ENCODE measurements at places on chromosomes 7 and 10.
A peak's percentile ranks its signal among the peaks of the same experiment; 100 is the strongest.

DNA sequence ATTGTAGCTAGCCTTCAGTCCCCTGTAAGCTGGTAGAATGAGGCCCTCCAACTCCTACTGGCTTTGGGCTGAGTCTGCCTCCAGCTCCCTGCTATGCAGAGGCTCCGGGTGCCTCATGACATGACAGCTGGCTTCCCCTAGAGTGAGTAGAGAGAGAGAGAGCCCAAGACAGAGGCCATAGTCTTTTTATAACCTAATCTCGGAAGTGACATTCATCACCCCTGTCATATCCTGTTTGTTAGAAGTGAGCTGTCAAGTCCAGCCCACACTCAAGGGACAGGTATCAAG, 53.9 kb upstream of the CTBP2 start:
- DNase-seq = no peak

GRCh38 chr10:30818010-30818660, 188.6 kb upstream of the LYZL2 start:
- DNase-seq = no peak

GRCh38 chr10:110285501-110285900, 19.2 kb downstream of the SMNDC1 start:
- DNase-seq = peak; percentile 55

- peak; percentile 48 for DNase-seq
Measured at GRCh38 chr7:4775848-4776623, 613 bp downstream of the AP5Z1 start.

DNA sequence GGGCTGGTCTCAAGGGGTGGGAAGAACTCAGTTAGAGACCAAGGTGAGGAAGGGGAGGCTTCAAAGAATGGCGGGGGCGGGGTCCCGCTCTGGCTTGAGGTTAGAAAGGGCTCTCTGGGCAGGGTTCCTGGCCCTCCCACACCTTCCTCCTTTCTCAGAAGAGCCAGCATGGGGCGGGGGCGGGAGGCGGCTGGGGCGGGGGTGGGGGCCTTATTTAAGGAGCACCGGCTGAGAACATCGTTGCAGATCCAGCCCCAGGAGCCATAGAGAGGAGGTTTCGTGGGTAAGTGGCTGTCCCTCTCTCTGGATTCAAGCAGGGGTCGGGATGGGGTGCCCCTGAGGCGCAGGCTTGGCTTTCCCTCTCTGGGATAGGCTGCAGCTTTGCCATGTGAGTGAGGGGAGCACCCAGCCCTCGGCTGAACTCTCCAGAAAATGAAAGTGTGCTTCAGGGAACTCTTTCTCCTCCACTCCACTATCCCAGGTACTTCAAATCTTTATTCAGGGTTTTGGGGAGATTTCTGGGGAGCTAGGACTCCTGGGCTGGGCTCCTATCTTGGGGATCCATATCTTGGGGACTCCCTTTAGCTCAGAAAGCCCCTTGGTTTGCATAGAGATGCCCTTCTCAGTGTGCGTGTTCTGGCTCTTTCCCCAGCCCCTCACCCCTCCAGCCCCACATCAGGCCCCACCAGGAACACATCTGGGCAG, 3.3 kb upstream of the CUEDC2 start:
- DNase-seq = no peak

GRCh38 chr7:70569335-70569819, 562.6 kb upstream of the GALNT17 start:
- peak; percentile 96 for DNase-seq

- DNase-seq = no peak
Measured at GRCh38 chr7:26321435-26321834, 29.8 kb downstream of the SNX10 start.

- no peak for DNase-seq
Measured at GRCh38 chr10:82815680-82816079, 940.7 kb downstream of the NRG3 start.

DNA sequence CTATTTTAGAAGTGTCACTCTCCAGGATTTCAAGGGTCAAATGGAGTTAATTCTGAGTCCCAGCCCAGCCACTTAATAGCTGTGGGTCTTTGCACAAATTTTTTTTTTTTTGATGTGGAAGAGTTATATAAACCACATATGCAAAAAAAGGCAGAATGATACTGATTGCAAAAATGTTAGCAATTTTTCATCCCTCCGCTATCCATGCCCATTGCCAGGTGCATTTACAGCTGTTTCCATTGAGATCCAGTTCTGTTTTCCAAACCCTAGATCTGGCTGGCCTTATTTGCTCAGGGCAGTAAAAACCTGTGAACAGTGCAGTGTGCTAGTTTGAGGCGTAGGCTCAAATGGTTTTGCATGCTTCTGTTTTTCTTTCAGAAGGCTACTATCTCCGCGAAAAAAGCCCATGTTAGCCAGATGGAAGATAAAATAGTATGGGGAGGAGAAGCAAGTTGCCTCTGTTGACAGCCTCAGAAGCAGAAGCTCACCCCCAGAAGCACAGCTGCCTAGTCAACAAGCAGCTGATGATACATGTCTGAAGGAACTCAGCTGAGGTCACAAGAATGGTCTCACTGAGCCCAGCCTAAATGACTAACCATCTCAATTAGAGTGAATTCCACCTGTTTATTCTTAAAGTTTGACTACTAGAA, 997 bp upstream of the ZNF138 start:
- no peak for DNase-seq

- DNase-seq = no peak
Measured at GRCh38 chr10:129330211-129330610, 136.8 kb upstream of the MGMT start.

DNA sequence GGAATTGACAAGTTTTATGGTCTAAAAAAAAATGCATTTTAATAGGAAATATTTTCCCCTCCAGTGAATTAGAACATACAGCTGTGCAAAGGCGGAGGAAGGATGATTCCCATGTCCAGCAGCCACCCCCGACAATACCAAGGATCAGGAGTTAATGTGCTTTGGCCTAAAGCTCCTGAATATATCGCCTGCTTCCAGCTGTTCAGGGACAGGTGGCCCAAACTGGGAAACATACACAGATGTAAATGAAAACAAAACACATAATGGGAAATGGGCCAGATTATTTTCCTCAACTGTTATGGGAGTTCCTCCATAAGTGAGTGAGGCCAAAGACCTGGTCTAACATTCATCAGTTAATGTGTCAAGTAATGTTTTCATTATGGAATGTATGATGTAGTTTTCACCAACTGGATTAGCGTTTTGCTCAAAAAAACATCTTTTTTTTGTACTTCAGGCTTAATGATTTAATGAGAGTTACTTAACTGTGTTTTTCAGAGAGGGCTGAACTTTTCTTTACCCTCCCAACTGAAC, 55.1 kb upstream of the LAMB1 start:
- DNase-seq = peak; percentile 83

DNA sequence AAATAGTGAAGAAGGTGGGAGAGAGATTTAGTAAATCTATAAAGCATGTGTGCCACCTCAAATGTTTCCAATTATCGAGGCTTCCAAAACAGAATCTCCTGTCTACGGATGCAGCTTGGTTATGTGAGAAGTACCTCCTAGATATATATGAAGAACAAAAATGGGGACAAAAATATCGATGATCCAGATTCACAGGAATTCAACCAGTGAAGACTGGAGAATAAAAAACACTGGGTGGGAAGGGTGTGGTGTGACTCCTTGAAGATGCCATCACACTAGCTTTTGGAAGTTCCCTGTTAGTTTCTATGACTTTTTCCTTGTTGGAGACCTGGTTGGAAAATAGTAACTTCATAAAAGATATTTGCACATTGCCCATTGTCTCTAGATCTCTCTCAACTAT, 152.4 kb downstream of the LRRC4 start:
- no peak for DNase-seq

GRCh38 chr7:102417105-102417504, 16.3 kb upstream of the ORAI2 start:
- DNase-seq = no peak

GRCh38 chr7:134587750-134588149, 38.8 kb downstream of the AKR1B15 start:
- no peak for DNase-seq

DNA sequence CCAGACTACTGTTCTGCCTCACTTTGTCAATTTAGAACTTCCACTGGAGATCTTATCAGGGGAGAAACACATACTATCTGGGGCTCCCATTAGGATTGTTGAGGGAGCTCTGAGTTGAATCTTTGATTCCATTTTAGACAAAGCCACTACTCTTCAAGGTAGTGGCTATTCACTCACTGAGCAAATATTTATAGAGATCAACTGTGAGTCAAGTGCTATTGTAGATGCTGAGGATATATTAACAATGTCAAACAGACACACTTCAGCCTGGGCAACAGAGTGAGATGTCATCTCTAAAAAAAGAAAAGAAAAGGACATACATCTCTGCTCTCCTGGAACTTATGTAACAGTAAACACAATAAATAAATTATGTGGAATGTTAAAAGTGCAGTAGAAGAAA, 315.3 kb downstream of the PTEN start:
- DNase-seq = no peak

DNA sequence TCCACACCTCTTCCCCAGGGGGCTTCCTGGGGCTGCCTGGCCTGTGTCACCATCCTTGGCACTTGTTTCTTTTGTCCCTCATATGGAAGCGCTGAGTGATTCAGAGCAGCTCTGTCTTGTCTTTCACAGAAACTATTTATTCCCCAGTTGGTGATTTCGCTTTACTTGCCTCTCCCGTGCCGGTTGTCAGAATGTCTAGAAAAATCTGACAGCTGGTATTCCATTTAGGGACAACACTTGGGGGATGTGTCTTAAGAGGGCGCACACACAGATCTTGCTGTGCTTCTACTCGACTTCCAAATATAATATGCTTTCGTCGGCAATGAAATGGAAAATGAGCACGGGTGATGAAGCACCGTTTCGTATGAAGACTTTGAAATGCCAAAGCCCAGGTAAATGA, 611.8 kb downstream of the CALN1 start:
- no peak for DNase-seq

GRCh38 chr7:29968683-29969395, 20.8 kb downstream of the SCRN1 start:
- peak; percentile 41 for DNase-seq

GRCh38 chr10:20877986-20878983, 18.8 kb downstream of the NEBL start:
- DNase-seq = no peak

DNA sequence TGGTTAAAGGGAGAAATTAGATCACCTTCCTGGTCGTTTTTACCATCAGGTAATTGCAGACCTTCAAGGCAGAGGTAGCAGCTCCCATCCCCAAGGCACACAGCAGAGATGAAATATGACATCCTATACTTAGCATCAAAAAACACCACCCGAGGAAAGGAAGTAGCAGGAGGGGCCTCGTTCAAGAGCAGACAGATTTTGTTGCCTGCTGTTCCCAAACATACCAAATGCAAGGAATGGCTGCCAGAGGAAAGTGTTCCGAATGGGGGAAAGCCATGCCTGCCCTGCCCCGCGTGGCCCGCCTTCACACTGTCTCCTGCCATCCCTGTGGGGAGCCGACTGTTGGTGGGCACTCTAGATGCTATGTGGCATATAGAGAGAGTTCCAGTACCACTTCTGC, 18.0 kb downstream of the FKBP6 start:
- DNase-seq = no peak

DNA sequence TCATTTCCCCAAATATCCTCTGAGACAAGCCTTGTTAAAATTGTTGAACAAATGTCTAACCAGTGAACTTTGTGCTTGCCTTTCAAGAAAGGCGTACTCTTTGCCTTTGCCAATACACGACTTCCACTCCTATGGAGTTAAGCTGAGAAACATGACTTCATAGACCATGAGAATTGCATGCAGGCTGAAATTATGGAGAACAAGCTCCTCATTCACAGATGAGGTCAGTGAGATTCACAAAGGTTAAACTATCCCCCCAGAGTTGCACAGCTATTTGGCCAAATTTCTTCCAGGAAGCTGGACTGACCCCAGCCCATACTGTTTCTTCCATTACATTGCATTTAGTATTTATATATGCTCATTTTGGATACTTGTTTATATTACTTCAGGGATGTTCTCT, 221.4 kb upstream of the SEMA3C start:
- no peak for DNase-seq

DNA sequence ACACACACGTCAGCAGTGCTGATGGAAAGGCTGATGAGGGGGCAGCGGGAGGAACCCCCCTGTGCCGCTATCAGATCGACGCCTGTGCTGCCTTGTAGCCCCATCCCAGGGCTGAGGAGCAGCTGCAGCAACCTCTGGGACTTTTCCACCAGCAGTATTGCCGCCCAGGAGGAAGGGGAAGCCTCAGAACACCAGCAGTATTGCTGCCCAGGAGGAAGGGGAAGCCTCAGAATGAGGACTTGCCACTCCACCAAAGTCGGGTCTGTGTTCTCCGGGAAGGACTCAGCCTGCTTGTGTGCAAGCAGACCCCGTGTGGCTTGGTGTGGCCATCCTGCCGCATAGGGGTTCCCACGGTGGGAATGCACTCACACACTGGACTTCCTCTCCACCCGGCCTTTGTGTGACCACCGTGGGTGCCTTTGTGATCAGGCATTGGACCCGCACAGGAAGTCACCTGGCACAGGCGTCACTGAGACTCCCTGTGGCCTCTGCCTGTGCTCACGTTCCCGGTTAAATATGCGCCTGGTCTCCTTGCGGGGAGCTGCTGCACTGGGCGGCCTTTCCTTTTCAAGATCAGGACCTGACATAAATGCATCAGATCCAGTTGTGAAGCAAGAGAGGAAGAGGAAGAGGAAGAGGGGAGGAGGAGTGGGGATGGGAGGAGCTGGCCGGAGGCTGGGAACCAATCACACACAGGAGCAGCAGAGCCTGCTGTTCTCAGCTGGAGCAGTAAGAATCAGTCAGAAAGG, 248.5 kb downstream of the DNAJB6 start:
- no peak for DNase-seq

DNA sequence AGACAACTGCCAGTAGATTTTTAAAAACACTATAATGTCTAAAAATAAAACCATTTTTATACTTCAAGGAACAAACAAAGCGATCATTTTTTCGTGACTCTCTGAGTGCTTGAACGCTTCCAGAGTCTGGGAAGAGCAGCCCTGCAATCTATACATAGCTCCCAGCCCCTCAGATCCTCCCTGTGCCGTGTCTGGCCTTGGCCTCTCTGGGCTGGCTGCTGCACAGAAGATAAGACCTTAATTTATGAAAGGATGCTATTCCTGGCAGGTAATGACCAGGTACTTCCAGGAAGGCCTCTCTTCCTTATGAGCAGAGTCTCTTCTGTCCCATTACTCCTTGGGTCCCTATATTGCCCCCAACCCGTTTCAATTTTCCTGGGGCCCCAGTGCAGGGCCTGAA, 200.9 kb upstream of the AOAH start:
- DNase-seq = no peak

DNA sequence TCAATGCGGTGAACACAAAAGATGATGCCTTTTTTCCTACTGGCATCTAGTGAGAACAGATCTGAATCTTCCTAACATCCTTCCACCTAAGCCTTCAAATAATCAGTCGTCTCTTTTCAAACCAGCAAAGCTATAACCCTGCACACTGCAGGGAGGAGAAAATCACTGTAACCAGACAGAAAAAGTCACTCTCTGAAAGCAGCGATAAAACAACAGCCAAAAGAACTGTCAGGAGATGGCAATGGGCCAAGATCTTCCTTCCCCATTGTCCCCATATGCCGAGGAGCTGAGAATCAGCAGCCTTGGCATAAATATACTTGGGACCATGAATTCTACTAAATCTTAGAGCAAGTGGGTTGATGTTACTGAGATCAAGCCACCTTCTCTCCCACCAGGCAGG, 13.1 kb downstream of the FZD9 start:
- DNase-seq = no peak

GRCh38 chr7:93198472-93198871, 27.8 kb downstream of the HEPACAM2 start:
- no peak for DNase-seq

GRCh38 chr10:66637273-66638036, 288.4 kb upstream of the LRRTM3 start:
- no peak for DNase-seq

- peak; percentile 70 for DNase-seq
Measured at GRCh38 chr10:81414038-81414437, 461.0 kb upstream of the NRG3 start.

Data from NCI-H82 (cell line).